NCI-H446 treated with DMSO at 0.1 percent for 48 hours (cell line): ENCODE measurements at places on chromosomes 5 and 9.

- DNase-seq, result no peak
These were observed 75.4 kb downstream of the CFAP77 start for GRCh38 chr9:132485393-132485792.

- peak; percentile 19 for DNase-seq
These were observed 90.6 kb downstream of the RALGPS1 start for GRCh38 chr9:127004946-127005769.

DNA sequence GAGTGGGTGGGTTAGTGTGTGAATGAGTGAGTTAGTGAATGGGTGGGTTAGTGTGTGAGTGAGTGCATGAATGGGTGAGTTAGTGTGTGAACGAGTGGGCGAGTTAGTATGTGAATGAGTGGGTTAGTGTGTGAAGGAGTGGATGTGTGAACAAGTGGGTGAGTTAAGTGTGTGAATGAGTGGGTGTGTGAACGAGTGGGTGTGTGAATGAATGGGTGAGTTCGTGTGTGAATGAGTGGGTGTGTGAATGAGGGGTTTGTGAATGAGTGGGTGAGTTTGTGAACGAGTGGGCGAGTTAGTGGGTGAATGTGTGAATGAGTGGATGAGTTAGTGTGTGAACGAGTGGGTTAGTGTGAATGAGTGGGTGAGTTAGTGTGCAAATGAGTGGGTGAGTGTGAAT lies 34.0 kb downstream of the NKD2 start:
- DNase-seq, result no peak

GRCh38 chr9:90964101-90965020 lies 162.7 kb downstream of the SYK start:
- DNase-seq, result no peak

- DNase-seq, result no peak
These were observed 74.6 kb downstream of the MRPL36 start for GRCh38 chr5:1724822-1725602.

- no peak for DNase-seq
These were observed 118.7 kb upstream of the FST start for GRCh38 chr5:53361708-53362107.

- no peak for DNase-seq
These were observed 352.6 kb downstream of the CSNK1G3 start for GRCh38 chr5:123864578-123864977.

DNA sequence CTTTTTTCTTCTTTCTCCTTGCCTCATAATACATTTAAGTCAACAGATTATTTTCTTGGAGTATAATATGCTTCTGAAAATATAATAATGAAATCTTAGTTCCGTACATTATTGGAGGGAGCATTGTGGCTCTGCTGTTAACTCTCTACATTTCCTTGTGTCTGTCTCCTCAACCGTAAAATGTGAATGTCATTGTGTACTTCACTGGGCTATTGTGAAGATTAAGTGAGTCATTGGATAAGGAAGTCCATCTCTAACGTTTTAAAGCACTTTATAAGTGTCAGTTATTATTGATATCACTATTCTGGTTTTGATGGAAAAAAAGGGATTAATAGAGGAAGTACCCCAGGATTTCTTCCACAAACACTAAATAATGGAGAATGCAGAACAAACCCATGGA lies 304.5 kb upstream of the RFX3 start:
- DNase-seq, result no peak

GRCh38 chr5:98163796-98164493 lies 609.5 kb upstream of the RGMB start:
- peak; percentile 3 for DNase-seq

DNA sequence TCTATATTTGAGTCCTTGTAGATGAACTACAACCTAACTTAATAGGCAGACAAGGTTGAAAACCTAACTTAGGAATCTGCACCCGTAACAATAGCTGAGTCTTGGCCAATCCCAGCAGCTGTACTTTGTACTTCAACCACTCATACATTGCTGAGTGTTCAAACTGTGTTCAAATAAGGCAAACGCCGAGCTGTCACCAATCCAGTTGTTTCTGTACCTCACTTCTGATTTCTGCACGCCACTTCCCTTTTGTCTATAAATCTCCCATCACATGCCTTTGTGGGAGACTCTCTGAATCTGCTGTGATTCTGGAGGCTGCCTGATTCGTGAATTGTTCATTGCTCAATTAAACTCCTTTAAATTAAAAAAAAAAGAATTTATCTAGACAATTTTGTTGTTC lies 167.8 kb upstream of the TUT7 start:
- no peak for DNase-seq

DNA sequence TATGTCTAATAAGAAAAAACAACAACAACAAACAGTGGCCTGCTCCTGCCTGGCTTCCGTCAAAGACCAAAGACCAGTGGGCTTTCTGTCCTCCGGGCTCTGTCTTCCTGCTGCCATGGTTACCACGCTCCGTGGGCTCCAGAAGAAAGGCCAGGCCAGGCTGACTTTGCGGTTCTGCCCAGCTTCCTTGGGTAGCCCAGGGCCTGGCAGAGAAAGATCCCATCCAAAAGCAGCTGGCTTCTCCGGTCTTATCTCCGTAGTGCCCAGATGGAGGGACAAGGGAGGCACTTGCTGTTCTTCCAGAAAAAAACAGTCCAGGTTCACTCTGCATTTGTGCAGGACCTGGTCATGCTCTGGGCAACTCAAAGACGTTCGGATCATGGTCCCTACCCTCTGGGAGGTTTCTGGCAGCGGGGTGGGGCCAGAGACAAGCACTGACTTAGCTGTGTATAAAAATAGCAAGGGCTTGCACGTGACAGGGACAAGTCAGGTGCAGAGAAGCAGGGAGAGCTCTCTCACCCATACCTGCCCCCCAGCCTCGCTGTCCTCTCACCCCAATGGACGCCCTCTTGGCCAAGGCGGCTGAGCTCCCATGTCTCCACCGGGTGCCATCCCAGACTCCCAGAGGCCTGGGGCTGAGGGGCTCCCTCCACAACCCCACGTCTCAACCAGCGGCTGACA lies 212.2 kb downstream of the C9orf50 start:
- no peak for DNase-seq

GRCh38 chr9:136339173-136339957 lies 12.0 kb downstream of the GPSM1 start:
- DNase-seq, result no peak

- DNase-seq, result no peak
These were observed 27.3 kb upstream of the UBAC1 start for GRCh38 chr9:135988493-135988892.

GRCh38 chr9:130138171-130138653 lies 34.0 kb upstream of the NCS1 start:
- no peak for DNase-seq

GRCh38 chr9:77024776-77025545 lies 5.5 kb downstream of the FOXB2 start:
- no peak for DNase-seq

- DNase-seq, result peak; percentile 45
These were observed 179.4 kb downstream of the PJA2 start for GRCh38 chr5:109230369-109230768.

- DNase-seq, result no peak
These were observed 494.2 kb upstream of the KLF4 start for GRCh38 chr9:107983762-107984161.

GRCh38 chr9:75599126-75599525 lies 291.3 kb upstream of the PCSK5 start:
- no peak for DNase-seq

- peak; percentile 61 for DNase-seq
These were observed 219.0 kb downstream of the AOPEP start for GRCh38 chr9:94945197-94946144.

GRCh38 chr5:152688561-152689249 lies 283.6 kb upstream of the NMUR2 start:
- DNase-seq, result peak; percentile 92

- DNase-seq, result peak; percentile 11
These were observed 122.9 kb downstream of the CAVIN4 start for GRCh38 chr9:100700689-100701318.

GRCh38 chr5:161105525-161105924 lies 253.5 kb upstream of the ATP10B start:
- DNase-seq, result no peak

DNA sequence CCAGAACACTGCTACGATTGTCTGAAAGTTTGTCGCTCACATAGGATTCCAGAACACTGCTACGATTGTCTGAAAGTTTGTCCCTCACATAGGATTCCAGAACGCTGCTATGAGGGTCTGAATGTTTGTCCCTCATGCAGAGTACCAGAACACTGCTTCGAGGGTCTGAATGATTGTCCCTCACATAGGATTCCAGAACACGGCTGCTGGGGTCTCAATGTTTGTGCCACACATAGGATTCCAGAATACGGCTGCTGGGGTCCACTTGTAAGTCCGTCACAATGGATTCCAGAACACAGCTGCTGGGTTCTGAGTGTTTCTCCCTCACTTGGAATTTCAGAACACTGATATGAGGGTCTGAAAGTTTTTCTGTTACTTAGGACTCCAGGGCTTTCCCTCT lies 203.3 kb downstream of the FOXD4L6 start:
- no peak for DNase-seq
